ENCODE measurements at places on chromosomes 2 and 18.

- ATAC-seq, result peak; percentile 47
Measured at GRCh38 chr2:9497017-9497416, 22.7 kb downstream of the IAH1 start.

- no peak for ATAC-seq
Measured at GRCh38 chr18:76558881-76559667, 64.0 kb upstream of the ZNF516 start.

- no peak for ATAC-seq
Measured at GRCh38 chr2:85475799-85476490, 57.4 kb downstream of the SH2D6 start.

DNA sequence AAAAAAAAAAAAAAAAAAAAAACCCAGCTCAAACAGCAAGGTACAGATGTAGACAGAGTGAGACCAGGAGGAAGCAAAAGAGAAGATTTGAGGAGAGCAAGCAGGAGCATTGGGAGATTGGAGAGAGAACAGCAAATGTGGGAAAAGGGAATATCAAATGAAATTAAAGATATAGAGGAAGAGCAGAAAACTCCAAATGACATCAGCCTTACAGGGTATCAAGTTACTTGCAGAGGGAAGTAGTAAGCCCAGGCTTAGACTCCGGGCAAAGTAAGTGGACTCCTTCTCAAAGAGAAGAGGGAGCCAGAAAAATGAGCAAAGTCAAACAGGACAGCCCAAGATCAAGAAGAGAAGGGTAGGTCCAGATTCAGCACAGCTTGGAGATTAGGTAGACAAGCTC is 93.3 kb upstream of the PPP1CB start:
- ATAC-seq, result no peak

GRCh38 chr18:78679031-78679430 is 300.6 kb upstream of the SALL3 start:
- ATAC-seq, result no peak

- no peak for ATAC-seq
Measured at GRCh38 chr2:152132306-152132705, 33.5 kb upstream of the CACNB4 start.

GRCh38 chr2:174729797-174730697 is 34.2 kb downstream of the CHRNA1 start:
- ATAC-seq, result peak; percentile 92

DNA sequence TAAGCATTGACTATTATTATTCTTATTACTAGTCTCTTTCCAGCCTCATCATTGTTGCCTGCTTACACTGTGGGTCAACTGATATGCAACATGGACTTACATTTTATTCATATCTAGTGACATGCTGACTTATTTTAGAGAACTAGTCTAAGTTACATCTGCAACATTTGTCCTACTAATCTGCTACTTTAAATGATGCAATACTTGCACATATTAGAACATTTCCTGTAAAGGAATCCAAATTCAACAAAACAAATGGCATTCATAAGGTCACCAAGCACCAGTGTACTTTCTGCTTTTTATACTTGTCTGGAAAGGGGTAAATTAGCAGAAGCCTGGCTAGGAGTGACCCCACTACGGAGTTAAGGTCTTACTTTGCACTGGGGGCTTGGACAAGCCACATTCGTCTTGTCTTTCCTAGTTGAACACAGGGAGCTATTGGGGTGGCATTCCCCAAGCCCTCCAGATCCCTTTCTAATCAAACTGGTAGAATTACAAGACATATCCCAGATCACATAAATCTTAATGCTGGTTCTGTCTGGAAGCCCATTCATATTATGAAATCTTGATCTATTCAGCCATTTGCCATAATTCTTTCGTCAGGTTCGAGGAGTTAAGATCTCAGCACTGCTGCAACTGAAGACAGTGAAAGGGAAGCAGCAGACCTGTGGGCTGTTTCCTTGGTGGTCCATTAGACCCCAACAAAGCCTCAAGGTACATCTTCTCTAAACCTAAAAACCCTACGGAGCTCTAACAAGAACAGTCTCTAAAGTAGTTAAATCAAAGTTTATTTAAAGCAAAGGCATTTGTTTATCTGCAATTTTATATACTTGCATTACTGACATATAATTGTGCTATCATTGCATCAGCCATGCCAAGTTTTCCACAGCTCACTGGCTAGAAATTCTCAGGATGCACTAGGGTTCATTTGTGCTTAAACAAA is 49.9 kb upstream of the RTN4 start:
- no peak for ATAC-seq

DNA sequence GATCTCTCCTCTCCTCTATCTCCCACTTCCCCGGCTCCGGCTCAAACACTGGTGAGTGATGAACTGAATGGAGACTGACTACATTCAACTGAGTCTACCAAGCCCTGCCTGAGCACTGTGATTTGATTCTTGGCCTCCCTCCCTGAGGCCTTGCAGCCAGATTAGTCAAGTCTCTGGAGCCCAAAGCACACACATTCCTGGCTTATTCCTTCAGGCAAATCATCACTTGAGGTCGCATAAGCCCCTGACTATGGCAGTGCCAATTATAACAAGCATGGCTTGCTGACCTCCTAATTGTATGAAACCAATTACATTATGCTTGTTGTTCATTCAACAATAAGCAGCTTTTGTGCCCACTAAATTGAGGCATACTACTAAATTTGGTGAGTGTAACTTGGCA is 34.6 kb downstream of the EFEMP1 start:
- ATAC-seq, result no peak

GRCh38 chr18:55900380-55900779 is 312.4 kb upstream of the TCF4 start:
- ATAC-seq, result no peak

DNA sequence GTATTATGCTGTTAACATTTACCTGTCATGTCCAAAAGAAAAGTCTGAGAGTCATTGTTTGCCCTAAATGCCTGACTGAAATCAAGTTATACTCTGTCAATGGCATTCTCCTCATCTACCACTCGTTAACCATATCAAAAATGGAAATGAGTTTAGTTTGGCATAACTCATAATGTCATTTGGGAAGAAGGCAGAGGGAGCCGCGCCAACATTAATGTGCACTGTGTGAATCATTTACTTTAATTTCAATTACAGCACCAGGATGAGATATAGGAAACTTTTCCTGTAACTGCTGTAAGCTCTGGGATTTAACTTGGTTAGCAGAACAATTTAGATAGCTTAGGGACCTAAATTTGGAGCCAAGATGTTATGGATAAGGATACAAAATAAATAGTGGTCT is 871.2 kb upstream of the POU3F3 start:
- ATAC-seq, result no peak

GRCh38 chr2:206049392-206049791 is 36.6 kb downstream of the INO80D start:
- no peak for ATAC-seq

DNA sequence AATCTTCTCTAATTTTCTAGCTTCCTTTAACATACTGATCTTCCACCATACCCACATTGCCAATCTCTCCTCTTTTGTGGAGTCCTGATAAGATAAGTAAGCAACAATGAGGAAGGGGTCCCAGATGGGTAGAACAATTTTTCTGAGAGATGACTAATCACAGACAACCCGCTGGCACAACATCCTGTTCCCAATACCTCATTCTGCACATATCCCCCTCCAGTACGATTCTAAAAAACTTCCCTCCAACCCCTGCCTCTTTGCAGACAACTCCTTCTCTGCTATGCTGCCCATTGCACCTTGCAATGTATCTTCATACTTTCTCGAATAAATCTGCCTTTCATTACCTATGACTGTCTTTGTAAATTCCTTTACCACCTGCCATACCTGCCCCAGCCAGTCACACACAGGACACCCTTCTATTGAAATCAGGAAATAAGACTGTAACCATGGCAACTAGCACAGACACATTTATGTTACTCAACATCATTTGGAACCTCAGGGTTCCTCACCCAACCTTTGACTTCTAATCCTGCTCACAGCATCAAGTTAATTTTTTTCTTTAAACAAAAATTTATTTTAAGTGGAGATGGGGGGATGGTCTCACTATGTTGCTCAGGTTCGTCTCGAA is 7.4 kb upstream of the EXOC6B start:
- peak; percentile 47 for ATAC-seq

DNA sequence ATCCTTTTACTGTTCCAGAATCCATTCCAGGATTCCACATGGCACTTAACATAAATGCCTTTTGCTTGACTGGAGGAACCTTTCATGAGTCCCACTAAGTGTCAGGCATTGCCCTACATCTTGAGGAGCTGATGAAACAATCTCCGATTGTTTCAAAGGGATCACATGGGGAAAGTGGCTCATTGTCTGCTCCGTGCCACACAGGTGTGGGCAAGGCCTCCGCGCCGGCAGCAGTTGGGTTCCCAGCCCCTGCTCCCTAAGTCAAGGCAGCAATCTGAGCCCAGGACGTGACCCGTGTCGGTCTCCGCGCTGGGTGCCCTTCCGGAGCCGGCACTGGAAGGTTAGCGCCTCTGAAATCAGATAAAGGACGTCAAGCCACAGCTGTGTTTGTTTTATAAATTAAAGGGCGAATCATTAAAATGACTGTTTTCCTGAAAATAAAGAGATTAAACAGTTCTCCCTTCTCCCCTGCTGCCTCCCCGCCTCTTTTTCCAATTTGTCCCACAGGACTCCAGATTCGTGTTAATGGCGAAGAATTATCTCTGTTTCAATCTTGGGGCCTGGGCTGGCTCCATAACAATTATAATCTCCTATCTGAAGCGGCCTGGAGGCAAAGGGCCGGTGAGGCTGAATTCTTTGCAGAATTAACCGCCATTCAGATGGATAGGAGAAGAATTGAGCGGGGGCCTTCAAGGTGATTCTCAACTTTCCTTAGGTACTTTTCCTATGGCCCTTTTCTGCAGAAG is 84.3 kb upstream of the FZD7 start:
- no peak for ATAC-seq

- no peak for ATAC-seq
Measured at GRCh38 chr2:126914811-126915500, 16.3 kb downstream of the TEX51 start.

DNA sequence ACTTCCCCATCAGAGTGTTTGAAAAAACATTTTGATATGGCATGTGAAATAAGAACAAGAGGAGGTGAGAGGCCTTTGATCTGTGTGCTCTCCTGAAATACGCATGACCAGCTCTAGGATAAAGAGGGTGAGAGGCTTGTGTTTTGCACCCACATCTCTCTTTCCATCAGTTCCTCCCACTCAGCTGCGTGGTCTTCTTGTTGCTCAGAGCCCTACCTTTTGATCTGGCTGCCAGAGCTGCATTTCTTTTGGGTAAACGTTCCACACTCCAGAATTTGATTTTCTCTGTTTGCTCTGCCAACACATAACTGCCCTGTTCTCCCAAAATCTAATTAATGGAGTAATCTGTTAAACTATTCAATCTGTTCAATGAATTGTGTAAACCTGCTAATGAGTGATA is 72.0 kb upstream of the FN1 start:
- no peak for ATAC-seq

DNA sequence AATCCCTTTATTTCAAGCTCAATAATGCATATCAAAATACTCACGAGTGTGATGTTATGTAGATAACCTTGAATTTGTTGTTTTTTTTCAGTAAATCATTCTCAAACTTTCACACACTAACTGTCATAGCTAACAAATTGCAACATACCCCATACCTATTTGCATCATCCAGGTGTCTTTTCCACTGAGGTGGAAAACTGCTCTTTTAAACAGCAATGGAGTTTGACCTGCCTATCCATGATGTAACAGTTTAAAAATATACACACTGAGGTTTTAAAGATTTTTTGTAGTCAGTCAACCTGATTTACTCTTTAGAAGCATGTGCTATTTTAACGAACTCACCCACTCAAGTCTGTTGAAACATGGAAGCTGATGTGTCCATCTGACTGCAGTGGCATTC is 298.7 kb downstream of the RND3 start:
- no peak for ATAC-seq

GRCh38 chr2:158633261-158633660 is 161.9 kb upstream of the DAPL1 start:
- no peak for ATAC-seq

GRCh38 chr2:13433954-13434353 is 717.2 kb downstream of the TRIB2 start:
- no peak for ATAC-seq

- ATAC-seq, result no peak
Measured at GRCh38 chr2:215531284-215531683, 95.4 kb upstream of the FN1 start.

DNA sequence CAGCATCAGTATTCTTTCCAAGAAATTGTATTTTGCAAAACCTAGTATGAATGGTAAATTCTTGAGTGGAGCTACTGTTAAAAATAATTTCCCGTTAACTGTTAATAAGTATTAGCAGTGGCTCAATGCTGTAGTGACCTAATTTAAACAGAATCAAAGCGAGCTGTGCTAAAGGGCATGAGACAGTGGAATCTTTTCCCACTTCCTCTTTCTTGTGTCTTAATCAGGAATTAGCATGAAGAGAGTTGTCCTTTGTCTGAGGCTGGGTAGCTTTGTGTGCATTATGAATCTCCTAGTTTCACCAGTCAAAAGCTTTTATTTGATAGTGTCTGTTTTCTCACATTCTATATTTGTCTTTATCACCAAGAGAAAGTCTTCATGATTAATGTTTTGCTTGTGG is 298.8 kb upstream of the GCFC2 start:
- no peak for ATAC-seq

GRCh38 chr2:32752205-32752604 is 124.4 kb downstream of the TTC27 start:
- no peak for ATAC-seq

- no peak for ATAC-seq
Measured at GRCh38 chr2:26742048-26742770, 21.9 kb upstream of the SLC35F6 start.

GRCh38 chr2:157489983-157490382 is 46.1 kb upstream of the CYTIP start:
- no peak for ATAC-seq

DNA sequence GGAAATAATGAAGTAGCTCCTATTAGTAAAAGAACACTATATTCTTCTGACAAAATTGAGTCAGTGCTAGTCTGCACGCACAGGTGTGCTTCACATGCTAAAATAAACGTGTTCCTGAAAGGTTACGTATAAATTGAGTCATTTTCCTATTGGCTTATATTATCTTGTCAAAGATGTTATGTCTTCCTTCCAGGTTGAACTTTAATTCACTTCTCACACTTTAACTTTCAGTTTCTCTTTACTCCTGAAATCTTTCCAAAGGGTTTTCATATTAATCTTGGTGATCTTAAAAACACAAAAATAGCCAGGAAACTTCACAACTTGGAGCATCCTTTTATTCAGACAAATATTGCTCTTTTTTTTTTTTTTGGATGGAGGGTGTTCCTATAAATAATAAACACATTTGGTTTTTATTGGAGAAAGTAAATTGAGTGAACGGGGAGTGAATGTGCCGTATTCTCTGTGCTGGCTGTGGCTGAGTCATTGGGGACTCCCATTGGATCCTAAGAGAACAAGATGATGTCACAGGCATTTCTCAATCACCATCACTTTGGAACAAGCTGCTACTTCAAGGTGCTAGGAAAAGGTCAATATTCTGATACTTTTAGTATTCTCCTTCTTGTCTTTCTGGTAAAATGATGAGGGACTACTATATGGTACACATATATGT is 150.2 kb upstream of the SPATS2L start:
- no peak for ATAC-seq

Measured in activated T-helper 17 cell treated with anti-CD3 and anti-CD28 coated beads, Interleukin-2, amount 50 U/mL, for 72 hours (primary cell).